ENCODE measurements at places on chromosomes 6 and 20. TPM values are rescaled to one million over a fixed set of nuclear protein-coding genes. Genes with fewer than 3 reads are reported as not detected.

AVP gene
- not detected for total RNA-seq

METTL24 gene
- not detected for total RNA-seq

FGD2 gene
- total RNA-seq = not detected

RPP21 gene
- 63.6 TPM for total RNA-seq

TNFRSF21 gene
- 17.7 TPM for total RNA-seq
